ENCODE measurements at places on chromosomes 3 and 15.

DNA sequence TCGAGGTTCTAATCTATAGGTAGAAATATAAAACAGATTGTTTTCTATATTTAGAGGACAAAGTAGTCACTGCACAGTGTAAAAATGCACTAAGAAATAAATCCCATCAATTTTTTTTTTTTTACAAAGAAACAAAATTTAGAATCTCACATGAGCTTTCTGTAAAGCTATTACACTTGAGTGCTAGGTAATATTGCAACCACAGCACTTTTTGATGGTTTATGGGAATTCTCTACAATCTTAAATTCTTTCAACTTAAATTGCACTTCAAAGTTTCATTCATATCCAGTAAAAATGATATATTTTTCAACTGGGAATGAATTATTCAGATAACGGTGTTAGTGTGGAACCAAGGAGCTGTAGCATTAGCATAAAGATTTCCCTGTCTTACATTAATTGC, 1035.4 kb downstream of the SQOR start:
- DNase-seq = no peak

DNA sequence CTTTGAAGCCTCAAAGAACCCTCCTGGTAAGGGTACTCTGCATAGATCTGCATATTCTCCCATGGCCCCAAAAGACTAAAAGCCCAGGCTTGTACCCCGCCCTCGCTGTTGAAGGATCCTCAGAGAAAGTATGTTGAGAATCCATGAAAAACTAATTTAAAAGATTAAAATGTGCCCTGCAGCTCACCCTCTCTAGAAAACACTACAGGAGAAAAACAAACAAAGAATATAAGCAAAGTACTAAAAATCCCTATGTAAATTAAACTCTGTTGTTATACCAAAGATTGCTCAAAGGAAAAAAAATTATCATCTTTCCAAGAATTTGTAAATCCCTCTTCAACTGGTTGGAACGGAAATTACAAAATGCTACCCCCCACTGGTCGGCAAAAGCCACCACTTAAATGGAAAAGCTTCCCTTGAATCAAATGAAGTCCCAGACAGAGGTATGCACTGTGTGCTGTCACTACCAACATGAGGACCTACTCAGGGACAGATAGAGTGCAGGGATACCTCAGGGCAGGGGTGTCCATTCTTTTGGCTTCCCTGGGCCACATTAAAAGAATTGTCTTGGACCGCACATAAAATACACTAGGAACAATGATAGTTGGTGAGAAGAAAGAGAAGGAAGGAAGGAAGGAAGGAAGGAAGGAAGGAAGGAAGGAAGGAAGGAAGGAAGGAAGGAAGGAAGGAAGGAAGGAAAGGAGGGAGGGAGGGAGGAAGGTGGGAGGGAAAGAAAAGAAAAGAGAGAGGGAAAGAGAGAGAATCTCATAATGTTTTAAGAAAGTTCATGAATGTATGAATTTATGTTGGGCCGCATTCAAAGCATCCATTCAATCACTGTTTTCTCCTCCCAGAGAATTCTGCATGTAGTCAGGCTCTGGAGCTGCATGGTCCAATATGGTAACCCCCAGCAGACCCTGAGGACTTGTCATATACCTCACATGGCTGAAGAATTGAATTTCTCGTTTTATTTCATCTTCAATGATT, 88.1 kb downstream of the MAGI1 start:
- DNase-seq = no peak

DNA sequence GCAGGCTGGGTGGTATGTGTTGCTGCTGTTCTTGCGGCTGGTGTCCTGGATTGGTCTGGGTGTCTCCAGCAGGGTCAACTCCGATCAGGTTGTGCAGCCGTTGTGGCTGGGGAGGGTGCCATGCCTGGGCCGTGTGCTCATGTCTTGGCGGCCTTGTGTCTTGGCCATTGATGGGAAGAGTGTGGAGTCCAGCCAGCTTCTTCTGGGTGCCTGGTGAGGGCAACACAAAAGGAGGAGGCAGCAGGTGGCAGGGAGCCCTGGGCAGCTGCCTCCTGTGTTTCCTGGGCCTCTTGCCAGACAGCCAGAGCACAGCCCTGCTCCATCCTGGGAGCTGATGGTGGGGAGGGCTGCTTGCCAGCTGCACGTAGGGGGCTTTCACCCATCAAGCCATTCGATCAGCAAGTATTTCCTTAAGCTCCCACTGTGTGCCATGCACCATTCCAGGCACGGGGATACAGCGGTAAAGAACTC, 4.3 kb downstream of the CHAC1 start:
- no peak for DNase-seq

- no peak for DNase-seq
Observed at GRCh38 chr3:186254676-186255650, 107.1 kb downstream of the DGKG start.

- no peak for DNase-seq
Observed at GRCh38 chr15:55031727-55032126, 165.0 kb downstream of the RSL24D1 start.

DNA sequence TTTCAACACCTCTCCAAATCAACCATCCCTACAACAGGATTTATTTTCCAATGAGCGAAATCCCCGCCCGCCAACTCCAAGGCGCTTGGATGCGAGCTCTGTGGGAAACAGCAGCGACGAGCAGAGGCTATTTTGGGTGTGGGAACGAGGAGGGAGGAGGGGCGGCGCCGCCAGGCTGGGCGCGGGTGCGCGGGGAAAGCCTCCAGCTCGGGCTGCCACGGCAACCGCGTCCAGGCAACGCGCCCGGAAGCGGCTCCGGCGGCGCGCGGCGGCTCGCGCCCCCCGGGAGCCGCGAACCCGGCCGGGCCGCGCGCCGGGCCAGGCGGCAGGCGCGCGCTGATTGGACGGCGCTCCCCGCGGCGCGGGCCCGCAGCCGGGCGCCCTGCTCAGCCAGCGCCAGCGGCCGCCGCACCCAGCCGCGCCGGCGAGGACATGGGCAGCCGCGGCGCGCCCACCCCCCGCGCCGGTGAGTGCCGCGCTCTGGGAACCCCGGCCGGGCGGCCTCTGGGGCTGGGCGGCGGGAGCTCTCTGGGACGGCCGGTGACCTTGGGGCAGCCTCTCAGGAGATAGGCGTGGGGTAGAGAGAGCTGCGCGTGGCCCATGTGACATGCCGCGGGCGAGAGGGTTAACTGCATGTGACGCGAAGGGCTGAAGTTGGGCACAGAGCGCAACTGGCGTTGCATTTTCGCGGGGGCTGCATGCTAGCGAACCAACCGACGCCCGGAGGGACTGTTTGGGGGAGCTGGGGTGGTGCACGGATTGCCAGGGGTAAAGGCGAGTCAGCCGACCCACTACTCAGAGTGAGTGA, at the start of gene FAM81A:
FAM81A (plus strand) TSS at position 370 of the 808 bp plus-strand sequence. CDS start 20,441 bp downstream, outside the sequence.
- DNase-seq = peak; percentile 48

DNA sequence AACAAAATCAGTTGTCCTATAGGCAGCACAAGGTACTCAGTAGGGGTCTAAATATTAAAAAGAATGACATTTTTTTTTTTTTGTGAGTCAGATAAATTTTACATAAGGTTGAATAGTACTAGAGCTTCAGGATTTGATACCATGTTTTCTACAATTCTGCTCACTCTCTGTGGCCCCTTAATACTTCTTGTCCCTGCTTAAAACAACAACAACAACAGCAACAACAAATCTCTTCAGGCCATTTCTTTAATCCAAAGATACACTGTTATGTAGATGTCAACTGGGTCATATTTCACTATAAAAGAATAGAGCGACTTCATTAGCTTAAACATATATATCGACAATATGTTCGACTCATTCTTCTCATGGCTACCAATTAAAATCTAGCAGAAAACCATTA, 3.0 kb downstream of the IL5RA start:
- no peak for DNase-seq

DNA sequence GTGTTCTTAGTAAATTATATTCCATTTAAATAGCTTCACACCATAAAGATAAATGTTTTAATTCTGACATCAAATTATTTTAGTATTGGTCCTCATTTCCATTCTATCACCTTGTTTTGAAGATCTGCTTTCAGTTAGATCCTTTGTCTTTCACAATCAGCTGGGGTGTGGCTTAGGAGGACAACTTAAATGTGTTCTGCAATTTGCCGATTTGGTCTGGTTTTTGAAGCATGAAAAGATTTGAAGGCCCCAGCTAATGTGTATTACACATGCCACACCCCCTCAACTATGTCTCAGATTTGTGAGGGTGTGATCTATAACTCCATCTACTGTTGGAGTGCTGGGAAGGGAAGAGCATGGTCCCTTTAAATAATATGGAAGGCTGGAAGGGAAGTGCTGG, 516.1 kb upstream of the GOLIM4 start:
- no peak for DNase-seq

DNA sequence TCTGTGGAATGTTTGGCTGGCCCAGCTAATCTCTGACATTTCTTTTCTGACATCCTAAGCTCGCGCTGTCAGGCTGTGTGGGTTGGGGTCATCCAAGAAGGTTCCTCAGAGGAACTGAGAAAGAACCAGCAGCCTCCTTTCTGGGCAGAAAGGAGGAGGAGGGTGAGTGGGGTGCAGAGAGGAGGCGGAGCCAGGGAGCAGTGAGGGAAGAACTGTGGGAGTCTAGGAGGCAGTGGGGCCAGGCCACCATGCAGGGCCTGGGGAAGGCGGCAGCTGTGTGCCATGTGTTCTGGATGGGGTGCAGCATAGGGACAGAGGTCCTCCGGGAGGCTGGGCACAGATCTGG, 5.3 kb downstream of the SEMA7A start:
- DNase-seq = no peak

DNA sequence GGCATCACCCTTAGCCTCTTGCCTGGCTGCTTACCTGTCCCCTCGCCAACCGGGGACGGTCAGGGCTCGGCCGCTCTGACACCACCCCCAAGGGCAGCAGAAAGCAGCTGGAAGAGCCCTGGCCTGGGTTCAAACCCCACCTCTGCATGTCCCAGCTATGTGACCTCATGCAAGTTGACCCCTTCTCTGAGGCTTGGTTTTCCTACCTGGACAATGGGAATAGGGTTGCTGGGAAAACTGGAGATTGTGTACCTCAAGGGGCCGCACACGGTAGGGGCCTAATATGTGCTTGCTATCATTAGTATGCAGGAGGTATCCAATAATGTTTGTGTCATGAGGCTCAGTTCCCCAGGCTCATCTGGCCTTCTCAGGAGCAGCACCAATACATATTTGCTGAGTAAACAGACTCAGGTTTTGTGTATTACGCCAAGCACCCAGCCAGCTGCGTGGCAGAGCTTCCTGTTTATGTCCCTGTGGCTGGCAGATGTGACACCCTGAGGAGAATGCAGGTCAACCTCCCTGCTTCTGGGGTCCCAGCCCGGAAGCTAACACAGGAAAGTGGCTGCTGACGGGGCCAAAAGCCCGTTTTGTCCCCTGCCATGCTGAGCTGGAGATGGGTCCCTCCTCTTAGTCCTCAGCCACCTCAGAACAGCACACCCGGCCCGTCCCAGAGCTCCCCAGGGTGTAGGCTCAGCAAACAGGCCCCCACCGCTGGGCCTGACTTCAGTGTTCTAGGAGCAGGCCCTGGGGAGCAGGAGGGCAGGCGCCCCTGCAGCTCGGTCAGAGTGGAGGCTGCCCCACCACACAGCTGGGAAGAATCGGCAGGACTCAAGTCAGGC, 29.7 kb downstream of the PLXND1 start:
- no peak for DNase-seq

- DNase-seq = no peak
Observed at GRCh38 chr3:56064684-56065083, 403.6 kb downstream of the ERC2 start.

- DNase-seq = peak; percentile 31
Observed at GRCh38 chr3:24608701-24609390, 114.2 kb upstream of the THRB start.

- peak; percentile 84 for DNase-seq
Observed at GRCh38 chr3:192831111-192831644, 86.5 kb downstream of the MB21D2 start.

GRCh38 chr3:151209654-151210053, 6.6 kb upstream of the GPR171 start:
- no peak for DNase-seq

DNA sequence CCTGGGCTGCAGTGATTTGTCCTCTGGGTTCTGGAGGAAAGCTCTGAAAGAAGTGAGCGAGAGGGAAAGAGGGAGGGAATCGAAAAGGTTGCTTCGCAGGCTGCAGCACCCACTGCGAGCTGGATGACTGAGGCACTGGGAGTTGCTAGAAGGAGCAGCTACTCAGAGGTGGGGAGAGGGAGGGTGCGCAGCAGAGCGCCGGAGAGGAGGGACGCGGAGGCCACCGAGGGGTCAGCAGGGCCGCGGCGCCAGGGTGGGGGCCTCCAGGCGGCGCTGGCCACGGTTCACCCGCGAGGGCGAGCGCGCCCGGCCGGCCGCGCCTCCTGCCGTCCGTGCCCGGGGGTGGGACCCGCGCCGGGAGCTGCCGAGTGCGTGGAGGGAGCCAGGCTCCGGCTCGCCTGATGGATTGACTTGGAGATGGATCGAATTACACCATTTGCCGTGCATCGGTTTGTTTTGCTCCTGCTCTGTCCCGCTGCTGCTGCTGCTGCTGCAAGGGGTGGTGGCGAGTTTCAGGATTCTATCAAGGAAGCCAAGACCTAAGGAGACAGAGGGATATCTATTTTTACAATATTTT, at the start of gene SEMA6D:
SEMA6D (plus strand) TSS at position 470 of the 577 bp plus-strand sequence. CDS start 42,294 bp downstream, outside the sequence.
- peak; percentile 65 for DNase-seq

GRCh38 chr3:14414846-14415464, 12.5 kb downstream of the SLC6A6 start:
- DNase-seq = no peak

DNA sequence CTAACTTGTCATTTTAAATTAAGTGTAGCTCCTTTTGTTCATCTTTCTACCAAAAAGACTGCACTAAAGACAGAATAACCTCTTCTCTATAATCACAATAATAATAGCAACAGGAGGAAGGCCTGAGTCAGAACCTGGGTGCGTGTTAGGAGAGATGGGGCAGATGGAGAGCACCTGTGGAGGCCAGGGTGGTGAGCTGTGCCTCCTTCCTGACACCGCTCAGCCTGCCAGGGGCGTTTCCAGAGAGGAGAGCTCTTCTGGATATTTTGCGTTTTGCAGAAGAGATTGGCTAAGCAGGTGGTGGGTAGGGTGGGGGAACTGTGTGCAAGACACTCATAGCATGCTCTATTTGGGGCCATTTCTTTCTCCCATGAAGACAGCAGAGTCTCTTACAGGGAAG, 83.5 kb downstream of the MEGF11 start:
- DNase-seq = no peak

DNA sequence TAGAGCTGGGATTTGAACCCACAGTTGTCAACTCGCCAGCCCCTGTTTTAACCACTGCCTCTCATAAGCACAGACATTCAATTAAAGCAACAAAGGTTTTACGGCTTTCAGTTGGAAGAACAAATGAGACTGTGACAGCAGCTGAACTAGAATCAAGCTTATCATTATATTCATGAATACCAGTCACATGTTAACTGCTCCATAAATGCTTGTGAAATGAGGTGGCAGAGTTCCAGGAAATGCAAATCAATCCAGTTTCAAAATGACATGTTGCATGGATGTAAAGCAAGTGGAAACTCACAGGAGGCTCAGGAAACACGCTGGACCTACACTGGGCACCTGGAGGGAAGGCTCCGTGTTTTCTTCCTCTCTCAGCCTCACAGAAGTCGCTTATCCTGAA, 3.9 kb downstream of the GP5 start:
- peak; percentile 38 for DNase-seq

GRCh38 chr3:71447803-71448202, 135.7 kb downstream of the FOXP1 start:
- DNase-seq = no peak

- DNase-seq = peak; percentile 97
Observed at GRCh38 chr3:141367038-141367730, 1.1 kb upstream of the ZBTB38 start.

- no peak for DNase-seq
Observed at GRCh38 chr3:38455639-38456430, 2.1 kb downstream of the ACVR2B start.

Measured in fibroblast of skin of left quadriceps (primary cell).